ENCODE measurements at places on chromosomes 4 and X.

DNA sequence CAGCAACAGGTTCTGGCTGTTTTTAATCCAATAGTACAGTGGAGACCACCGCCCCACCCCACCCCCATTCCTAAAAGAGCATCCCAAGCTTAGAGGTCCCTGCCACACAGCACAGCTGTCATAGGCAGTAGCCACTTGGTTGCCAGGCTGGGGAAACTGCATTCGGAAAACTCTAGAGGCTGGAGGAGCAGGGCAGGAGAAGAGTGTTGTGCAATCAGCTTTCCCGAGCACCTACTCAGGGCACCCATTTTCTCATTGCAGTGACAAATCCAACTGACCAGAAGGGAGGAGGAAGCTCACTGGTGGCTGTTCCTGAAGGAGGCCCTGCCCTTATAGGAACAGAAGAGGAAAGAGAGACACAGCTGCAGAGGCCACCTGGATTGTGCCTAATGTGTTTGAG lies 1.1 kb downstream of the CXCL1 start:
- DNase-seq = no peak

- no peak for DNase-seq
Observed at GRCh38 chr4:33429971-33430370, 2709.8 kb downstream of the PCDH7 start.

GRCh38 chr4:8387615-8388527 lies 52.7 kb downstream of the ACOX3 start:
- no peak for DNase-seq

GRCh38 chr4:122602277-122603142 lies 18.4 kb downstream of the IL21 start:
- DNase-seq = no peak

GRCh38 chr4:26288355-26288909 lies 32.4 kb upstream of the RBPJ start:
- no peak for DNase-seq

DNA sequence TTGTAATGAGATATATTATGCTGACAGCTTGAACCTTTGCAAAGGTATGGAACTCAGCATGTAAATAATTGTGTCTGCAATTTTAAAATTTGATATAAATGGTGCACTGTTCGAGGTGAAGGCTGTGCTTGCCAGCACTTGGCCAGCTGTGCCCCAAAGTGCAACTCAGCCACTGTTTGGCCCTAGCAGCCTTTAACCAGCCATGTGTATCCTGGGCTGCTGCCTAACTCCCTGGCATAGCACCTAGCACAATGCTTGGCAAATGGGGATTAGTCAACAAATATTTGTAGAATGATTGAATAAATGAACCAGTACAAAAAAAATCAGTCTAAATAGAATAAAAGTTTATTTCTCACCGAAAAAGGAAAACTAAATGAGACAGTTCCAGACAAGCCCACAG lies 83.8 kb upstream of the ZIC3 start:
- DNase-seq = no peak

GRCh38 chrX:23631136-23631535 lies 36.2 kb upstream of the PRDX4 start:
- no peak for DNase-seq

GRCh38 chr4:72375073-72375736 lies 193.8 kb downstream of the ADAMTS3 start:
- no peak for DNase-seq

GRCh38 chrX:8738588-8739189 lies 6.8 kb upstream of the ANOS1 start:
- DNase-seq = no peak

DNA sequence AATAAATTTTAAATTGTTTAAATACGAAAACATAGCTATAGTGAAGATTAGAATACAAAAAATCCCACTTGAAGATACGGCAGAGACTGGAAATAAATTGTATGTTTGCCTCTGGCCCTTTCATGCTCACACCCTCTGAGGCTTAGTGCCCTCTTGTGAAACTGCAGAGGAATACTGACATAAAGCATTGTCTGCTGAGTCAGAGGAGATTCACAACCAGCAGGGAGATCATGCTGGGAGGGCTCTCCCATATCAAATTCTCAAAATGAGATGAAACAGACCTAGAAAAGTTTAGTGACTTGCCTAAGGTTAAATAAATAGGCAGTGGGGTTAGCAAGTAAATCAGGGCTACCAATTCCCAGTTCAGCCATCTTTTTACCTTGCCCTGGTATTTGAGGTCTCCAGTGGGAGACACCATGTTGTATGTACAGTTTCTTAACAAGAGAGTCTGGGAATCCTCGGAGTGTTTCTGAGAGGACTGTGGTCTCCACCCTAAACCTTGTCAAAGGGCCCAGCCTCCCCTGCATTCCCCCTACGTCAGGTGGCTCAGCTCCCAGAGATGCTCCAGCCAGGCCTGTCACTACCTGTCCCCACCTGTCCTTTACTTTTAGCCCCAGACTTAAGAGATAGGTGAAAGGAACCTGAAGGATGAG lies 581.4 kb upstream of the DIPK2B start:
- DNase-seq = no peak

DNA sequence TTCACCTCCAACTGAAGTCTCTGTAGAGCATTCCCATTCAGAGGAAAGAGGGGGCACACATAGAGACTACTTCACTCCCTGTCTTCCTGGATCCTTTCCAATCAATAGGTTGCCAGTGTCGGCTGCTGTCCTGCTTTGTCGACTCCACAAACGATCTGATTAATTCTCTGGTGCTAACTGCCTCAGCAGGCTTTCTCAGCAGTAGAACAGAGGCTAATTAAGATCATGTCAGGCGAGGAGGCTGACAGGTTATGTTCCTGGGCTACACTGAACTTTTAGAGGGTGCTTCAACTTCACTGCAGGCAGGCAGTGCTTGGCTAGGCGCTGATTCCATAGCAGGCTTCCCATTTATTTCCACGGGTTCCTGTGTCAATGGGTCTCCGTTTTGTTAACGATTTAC lies 79.2 kb downstream of the GRIA3 start:
- DNase-seq = no peak

GRCh38 chr4:57355101-57355665 lies 245.0 kb upstream of the IGFBP7 start:
- no peak for DNase-seq

DNA sequence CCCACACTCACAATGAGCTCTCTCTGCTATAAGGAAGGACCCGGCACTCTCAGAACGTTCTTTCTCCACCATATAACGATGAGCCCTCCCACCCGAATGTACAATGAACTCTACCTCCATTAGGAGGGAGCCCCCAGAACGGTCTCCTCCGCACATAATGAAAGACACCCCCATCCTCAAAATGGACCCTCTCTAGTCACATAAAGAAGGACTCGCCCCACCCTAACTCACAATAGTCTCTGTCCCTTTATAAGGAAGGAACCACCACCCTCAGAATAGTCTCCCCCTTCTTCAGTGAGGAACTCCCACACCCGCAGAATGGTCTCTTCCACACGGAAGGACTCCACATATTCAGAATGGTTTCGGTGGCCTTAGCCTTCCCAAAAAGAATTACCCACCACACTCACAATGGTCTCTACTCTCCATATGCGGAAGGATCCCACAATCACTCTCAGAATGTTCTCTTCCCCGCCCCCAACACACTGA lies 477 bp downstream of the SLC35A2 start:
- no peak for DNase-seq

DNA sequence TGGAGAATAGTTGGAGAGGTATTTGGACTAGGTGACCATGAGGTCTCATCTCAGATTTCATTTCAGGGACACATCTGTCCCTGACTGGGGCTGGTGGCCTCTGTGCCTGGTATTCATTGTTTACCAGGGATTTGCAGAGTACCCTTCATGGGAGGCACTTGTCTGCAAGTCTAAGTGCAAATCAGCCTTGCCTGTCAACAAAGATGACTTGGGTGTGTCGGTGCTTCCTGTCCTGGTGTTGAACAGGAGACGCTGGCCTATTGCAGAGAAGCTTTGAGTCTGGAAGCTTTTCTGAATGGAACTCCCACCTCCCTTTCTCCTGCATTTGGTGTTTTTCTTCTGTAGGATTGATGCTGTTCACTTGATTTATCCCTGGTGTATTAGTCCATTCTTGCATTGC lies 104.1 kb downstream of the TNIP2 start:
- DNase-seq = no peak

GRCh38 chrX:71493111-71493613 lies 39.7 kb upstream of the OGT start:
- no peak for DNase-seq

DNA sequence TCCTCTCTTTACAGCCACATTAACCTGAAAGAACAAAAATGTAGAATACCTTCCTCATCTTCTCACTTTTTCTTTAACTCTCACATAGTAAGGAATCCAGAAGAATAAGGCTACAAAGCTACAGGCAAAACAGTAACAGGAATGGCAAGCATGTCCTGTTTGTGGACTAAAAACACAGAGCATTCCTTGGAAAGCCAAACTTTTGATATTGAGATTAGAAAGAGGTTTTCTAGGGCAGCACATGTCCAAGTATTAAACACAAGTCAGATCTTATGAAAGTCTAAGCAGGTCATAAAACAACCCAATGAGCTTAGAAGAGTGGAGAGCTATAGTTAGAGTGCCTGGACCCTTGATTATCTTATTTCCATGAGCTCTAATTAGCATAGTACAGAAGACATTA lies 58.2 kb upstream of the FAM9C start:
- no peak for DNase-seq

- no peak for DNase-seq
Observed at GRCh38 chr4:182749667-182750167, 167.5 kb downstream of the DCTD start.

DNA sequence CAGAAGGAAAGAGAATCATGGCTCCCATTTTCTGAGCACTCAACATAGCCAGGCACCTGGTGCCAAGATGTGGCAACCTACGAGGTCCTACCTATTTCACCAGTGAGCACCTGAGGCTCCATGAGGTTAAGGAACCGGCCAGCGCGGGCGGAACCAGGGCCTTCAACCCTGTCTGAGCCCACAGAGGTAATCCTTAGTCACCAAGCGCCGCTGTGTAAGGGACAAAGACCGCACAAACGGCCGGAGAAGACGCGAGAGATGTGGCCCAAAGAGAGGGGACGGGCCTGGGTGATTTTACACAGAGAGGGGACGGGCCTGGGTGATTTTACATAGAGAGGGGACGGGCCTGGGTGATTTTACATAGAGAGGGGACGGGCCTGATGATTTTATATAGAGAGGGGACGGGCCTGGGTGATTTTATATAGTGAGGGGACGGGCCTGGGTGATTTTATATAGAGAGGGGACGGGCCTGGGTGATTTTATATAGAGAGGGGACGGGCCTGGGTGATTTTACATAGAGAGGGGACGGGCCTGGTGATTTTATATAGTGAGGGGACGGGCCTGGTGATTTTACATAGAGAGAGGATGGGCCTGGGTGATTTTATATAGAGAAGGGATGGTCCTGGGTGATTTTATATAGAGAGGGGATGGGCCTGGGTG lies 114.2 kb downstream of the SMIM20 start:
- no peak for DNase-seq

DNA sequence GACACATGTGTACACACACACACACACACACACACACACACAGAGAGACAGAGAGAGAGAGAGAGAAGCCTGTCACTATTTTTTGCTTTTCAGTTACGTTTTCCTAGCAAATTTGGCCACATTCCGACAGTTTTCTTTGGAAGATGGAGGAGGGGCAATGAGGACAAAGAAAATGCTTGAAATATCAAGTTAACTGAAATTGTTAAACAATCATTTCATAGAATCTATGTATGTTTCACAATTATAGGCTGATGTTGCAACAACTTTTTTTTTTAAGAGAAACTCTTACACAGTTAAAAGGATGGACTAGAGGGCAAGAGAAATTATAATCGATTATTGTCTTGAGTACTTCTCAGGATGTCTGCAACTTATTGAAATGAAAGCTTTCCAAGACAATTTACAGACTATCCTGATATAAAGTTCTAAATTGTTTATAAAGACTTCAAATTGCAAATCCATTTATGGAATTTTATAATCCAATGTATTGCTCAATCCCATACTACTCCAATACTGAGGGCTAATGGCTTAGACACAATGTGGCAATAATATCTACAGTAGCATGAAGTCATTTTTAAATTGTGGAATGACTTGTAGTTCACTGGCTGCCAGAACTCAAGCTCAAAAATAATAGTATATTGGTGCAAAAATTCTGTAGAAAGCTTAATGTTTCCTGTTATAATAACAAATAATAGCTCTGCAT lies 647.0 kb upstream of the PCDH7 start:
- DNase-seq = no peak

GRCh38 chr4:181753207-181753606 lies 490.0 kb upstream of the TENM3 start:
- no peak for DNase-seq

GRCh38 chrX:15221321-15221720 lies 48.6 kb downstream of the ASB9 start:
- DNase-seq = no peak

DNA sequence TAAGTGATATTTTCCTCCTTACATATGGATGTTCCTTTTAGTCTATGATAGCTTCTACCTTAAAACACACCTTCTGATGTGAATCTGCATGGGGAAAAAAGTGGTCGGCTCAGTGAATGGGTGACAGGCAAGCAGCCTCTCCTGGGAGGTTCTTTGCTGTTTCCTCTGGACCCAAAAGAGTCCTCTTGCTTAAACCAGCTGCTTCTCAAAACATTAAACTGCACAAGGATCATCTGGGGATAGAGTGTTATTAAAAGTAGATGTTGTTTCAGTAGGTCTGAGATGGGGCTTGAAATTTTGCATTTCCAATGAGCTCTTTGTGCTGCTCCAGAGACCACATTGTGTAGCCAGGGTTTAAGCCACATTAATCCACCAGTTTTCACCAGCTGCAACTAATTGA lies 452.9 kb downstream of the IL1RAPL1 start:
- DNase-seq = no peak

GRCh38 chr4:188812644-188813043 lies 673.4 kb downstream of the TRIML1 start:
- DNase-seq = no peak

GRCh38 chr4:139564502-139564901 lies 8.5 kb upstream of the SETD7 start:
- DNase-seq = no peak

GRCh38 chrX:38220024-38220414 lies 652 bp downstream of the SRPX start:
- no peak for DNase-seq

DNA sequence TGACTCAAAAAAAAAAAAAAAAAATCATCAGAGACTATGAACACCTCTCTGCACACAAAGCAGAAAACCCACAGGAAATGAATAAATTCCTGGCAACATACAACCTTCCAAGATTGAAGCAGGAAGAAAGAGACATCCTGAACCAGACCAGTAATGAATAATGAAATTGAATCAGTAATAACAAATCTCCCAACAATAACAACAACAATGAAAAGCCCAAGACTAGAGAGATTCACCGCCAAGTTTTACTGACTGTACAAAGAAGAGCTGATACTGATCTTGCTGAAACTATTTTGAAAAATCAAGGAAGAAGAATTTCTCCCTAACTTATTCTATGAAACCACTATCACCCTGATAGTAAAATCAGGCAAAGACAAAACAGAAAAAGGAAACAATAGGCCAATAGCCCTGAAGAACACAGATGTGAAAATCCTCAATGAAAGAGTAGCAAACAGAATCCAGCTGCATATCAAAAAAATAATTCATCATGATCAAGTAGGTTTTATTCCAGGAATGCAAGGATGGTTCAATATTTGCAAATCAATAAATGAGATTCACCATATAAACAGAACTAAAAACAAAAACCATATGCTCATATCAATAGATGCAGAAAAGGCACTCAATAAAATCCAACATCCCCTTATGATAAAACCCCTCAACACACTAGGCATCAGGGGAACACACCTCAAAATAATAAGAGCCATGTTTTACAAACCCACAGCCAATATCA lies 31.0 kb upstream of the PLK4 start:
- DNase-seq = no peak

All from cortex of kidney (tissue), 1 donor.